Caco-2 (cell line): ENCODE measurements at places on chromosomes 11 and 22. TPM values are rescaled to one million over a fixed set of nuclear protein-coding genes. Genes with fewer than 3 reads are reported as not detected.

ABCC8 gene
- total RNA-seq, result 0.09 TPM in 1 of 2 replicates, not detected in the other

MCAM gene
- 8.3 and 9.8 TPM in 2 replicates for total RNA-seq

RAG1 gene
- 0.14 and 0.23 TPM in 2 replicates for total RNA-seq

C11orf16 gene
- not detected in 2 replicates for total RNA-seq

OR56A1 gene
- not detected in 2 replicates for total RNA-seq

KRTAP5-9 gene
- not detected in 2 replicates for total RNA-seq

- DNase-seq, result no peak
Measured at GRCh38 chr11:61753672-61754071, 1.2 kb downstream of the MYRF start.

DNA sequence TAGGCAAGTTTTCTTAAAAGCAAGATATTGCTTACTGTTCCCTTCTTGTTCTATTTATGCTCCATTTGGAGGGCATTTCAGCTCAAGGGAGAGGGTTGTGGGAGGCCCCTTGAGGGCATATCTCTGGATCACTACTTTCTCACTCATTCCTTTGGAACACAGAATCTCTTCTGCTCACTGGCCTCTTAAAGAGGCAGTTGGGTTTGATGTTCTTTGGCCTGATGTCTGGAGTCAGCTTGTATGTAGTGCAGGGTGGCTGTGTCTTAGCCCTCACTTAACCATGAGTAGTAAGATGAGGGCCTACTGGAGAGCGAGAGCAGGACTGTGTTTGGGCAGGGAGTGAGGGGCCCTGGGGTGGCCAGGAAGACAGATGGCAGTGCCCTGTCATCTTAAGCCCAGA lies 3.6 kb downstream of the INCENP start:
- no peak for DNase-seq

DNA sequence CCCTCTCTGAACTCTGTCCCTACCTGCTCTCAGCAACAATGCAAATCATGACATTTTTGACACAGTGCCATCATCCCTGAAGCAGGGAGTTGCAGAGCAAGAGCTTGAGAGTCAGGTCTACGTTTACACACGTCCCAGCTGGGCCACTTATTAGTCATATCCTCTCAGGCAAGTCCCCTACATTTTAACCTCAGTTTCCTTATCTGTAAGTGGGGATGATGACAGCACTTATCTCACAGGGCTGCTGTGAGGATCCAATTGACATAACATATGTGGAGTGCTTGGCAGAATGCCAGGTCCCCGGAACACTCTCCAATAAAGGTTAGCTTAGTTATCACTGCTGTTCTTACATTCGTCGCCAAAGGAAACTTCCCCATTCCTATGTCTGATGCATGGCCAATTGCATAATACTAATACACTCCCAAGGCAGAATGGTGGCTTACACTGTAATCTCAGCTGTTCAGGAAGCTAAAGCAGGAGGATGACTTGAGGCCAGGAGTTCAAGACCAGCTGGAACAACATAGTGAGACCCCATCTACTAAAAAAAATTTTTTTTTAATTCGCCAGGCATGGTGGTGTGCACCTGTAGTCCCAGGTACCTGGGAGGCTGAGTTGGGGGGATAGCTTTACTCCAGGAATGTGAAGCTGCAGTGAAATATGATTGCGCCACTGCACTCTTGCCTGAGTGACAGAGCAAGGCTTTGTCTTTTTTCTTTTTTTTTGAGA lies 16.6 kb downstream of the ASCC2 start:
- peak; percentile 39 for DNase-seq

GRCh38 chr11:9660886-9661285 lies 3.0 kb upstream of the SWAP70 start:
- no peak for DNase-seq

DNA sequence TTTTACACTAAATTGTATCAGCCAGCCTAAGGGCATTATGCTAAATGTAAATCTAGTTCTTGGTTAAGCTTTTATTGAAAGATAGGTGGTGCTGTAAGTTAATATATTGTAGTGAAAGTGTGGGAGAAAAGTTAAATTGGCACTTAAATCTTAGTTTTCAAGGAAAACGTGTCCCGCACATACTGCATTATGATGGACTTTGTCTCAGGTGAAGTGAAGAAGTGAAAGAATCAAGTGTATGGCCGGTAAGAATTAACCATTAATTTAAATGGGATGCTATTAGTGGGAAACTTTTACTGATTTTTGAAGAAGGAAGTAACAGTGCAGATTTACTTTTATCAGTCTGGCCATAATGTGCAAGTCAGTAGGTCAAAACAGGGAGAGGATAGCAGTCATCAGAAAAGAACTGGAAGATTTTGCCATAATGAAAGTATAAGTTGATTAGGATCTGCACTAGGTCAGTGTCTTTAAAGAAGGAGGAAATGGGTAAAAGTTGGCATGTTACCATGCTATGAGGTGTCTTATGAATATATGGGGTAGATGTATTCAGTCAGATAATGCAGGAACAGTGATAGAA lies 81.6 kb downstream of the PDHX start:
- no peak for DNase-seq

DNA sequence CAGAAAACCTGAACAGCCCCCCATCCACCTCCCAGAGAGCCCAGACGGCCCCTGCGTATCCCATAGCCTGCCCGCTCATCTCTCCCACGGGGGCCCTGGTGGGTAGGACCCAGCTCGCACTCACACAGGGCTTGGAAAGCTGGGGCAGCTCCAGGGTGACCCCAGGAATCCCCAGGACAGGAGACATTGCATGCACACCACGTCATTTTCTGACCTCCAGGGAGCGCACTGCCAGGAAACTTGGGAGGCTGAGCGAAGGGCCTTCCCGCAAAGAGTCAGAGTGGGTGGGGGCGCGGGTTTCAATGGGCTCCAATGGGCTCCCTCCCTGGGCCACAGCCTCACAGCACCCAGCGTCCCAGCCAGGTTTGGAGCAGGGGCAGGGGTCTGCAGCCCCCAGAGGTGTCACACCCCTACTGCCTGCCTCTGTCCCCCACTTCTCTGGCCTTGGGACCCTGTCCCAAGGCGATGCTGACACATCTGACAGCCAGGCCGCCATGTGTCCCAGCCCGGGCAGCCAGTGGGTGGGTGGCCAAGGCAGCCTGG lies 8.2 kb upstream of the SYT8 start:
- DNase-seq, result peak; percentile 45

GRCh38 chr22:36303115-36303467 lies 50.2 kb downstream of the APOL1 start:
- DNase-seq, result no peak

DNA sequence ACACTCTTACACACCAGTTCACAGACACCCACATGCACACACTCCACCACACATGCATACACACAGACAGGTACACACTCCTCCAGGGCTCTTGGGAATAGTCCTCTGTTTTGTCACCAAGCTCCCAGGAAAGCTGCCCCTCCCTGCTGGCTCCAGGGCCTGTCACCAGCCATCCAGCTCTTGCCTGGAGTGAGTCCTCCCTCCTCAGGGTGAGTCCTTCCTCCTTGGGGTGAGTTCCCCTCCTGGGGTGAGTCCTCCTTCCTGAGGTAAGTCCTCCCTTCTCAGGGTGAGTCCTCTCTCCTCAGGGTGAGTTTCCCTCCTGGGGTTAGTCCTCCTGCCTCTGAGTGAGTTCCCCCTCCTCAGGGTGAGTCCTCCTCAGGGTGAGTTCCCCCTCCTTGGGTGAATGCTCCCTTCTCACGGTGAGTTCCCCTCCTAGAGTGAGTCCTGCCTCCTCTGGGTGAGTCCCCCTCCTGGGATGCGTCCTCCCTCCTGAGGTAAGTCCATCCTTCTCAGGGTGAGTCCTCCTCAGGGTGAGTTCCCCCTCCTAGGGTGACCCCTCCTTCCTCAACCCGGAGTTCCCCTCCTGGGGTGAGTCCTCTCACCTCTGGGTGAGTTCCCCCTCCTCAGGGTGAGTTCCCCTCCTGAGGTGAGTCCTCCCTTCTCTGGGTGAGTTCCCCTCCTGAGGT lies 100.6 kb upstream of the FGF3 start:
- peak; percentile 45 for DNase-seq
